ENCODE measurements at places on chromosomes 1 and 21.

- no peak for DNase-seq
These were observed 82.9 kb upstream of the CXADR start for GRCh38 chr21:17429936-17430335.

- peak; percentile 70 for DNase-seq
These were observed 59.2 kb downstream of the ABCA4 start for GRCh38 chr1:94061513-94062443.

DNA sequence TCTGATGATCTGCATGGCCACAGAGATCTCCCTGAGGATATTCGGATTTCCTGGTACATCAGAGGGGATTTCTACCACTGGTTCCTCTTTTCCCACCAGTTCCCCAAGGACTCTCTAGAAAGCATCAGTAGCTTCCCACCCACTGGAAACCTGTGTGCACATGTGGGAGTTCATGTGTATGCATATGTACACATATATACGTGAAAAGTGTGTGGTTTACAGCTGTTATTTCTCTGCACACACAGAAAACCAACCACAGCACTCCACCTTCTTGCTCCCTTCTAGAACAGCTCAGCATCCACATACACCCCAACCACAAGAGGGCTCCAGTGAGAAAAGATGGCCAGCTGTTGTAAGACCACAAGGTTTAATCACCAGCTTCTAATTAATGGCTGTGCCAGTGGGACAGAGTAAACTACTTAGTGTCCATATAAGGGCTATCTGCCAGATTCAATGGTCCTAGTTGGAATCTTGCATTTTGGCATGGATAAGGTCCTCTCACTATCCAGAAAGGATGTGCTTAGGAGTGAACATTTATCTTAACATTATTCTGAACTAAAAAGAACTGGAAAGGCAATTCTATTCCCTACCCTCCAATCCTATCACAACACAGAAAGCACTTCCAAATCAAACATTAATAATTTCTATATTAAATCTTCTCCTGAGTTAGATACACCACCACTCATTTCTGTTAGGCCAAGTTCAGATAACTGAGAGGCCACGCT, 24.1 kb downstream of the GPR3 start:
- DNase-seq, result no peak

DNA sequence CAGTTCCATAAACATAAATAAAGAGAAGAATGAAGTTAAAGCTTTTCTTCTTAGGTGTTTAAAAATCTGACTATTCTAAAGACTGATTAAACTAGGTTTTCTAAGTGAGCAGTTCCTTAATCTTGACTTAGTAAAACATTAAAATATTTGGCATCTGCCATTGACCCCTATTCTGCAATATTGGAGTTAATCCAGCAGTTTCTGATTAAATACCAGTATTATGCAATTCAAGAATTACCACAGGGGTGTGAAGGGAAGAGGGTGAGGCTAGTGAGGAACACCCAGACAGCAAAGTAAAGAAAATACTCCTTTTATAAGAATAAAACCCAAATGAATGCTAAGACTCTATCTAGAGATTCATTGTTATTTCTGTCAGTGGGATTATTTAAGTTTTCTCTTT, 40.9 kb downstream of the CLIC4 start:
- DNase-seq, result no peak

DNA sequence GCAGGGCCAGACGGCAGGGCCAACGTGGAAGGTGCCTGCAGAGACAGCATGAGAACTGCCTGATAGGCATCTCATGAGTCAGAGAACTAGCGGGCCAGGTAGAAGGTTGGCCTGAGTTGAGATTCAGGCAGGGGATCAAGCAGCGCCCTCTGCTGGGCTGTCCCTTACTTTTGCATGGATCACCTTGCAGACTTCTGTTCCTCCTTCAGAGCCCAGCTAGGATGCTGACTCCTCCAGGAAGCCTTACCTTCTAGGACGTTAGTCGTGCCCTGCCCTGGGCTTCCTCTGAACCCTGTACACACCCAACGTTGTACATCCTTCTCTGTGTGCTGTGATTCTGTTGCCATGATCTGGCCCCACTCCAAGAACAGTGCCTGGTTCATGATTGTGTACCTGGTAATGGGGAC, 231.3 kb upstream of the VAMP3 start:
- no peak for DNase-seq

GRCh38 chr1:85584923-85585322, 4.4 kb downstream of the CCN1 start:
- no peak for DNase-seq
